GM04503 (cell line): ENCODE measurements at places on chromosomes 1 and 21.

DNA sequence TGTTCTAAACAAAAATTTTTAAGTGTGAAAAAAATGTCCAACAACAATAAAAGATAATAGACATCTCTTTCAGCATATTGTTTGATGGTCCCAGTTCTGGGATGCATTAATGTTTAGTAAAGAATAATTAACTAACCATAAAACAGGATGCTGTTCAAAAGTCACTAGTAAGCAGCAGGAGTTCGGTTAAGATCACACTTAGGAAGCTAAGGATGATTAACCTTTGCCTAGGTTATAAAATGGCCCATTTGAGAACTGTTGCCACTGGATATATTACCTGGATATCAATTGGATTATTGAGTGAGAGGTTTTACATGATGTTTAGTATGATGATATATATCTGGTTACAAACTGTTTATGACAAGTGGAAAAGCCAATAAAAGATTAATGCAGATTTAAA is 171.7 kb downstream of the ATG4C start:
- no peak for DNase-seq

GRCh38 chr1:157403608-157404007 is 148.7 kb downstream of the FCRL5 start:
- DNase-seq, result no peak

GRCh38 chr1:25217015-25217414 is 15.3 kb downstream of the SYF2 start:
- no peak for DNase-seq

DNA sequence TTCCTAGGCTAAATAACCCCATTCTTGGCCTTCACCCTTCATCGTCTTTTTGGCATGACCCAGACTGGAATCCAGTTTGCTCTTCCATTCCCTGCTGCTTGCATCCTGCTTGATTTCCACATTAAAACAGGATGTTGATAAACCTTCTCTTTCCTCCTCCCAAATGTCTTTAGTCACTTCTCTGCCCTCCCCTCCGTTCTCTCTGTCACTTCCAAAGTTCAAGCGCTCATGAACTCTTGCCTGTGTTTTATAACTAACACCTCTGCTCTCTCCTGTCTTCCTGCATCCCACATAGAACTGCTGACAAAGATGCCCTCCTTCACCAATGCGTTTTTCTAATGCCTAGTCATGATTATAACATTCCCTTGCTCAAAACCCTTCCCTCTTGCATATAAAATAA is 65.6 kb upstream of the SLC44A3 start:
- no peak for DNase-seq

DNA sequence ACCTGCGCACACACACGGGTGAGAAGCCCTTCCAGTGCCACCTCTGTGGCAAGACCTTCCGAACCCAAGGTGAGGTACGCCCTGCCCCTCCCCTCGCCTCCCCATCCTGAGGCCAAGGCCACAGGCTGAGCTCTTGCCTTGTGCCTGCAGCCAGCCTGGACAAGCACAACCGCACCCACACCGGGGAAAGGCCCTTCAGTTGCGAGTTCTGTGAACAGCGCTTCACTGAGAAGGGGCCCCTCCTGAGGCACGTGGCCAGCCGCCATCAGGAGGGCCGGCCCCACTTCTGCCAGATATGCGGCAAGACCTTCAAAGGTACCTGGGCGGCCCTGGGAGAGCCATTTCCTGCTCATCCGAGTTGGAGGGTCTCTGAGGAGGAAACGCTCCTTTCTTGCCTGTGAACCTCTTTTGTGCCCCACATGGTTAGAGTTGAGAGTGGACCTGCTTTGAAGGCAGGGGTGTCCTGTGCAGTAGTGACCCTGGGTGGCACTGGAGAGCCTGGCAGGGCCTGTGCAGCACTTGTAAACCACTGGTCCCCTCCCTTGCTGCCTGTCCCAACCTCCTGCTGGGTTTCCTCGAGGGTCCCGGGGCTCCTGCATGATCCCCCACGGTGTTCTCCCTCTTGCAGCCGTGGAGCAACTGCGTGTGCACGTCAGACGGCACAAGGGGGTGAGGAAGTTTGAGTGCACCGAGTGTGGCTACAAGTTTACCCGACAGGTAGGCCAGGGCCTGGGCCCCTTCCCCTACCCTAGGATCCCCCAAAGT is 8.5 kb downstream of the ZBTB48 start:
- DNase-seq, result no peak

GRCh38 chr21:36350282-36350910 is 30.4 kb downstream of the MORC3 start:
- DNase-seq, result no peak

GRCh38 chr21:37704751-37705150 is 211.5 kb downstream of the KCNJ6 start:
- DNase-seq, result no peak

GRCh38 chr1:83994111-83994510 is 4.8 kb downstream of the TTLL7 start:
- no peak for DNase-seq

DNA sequence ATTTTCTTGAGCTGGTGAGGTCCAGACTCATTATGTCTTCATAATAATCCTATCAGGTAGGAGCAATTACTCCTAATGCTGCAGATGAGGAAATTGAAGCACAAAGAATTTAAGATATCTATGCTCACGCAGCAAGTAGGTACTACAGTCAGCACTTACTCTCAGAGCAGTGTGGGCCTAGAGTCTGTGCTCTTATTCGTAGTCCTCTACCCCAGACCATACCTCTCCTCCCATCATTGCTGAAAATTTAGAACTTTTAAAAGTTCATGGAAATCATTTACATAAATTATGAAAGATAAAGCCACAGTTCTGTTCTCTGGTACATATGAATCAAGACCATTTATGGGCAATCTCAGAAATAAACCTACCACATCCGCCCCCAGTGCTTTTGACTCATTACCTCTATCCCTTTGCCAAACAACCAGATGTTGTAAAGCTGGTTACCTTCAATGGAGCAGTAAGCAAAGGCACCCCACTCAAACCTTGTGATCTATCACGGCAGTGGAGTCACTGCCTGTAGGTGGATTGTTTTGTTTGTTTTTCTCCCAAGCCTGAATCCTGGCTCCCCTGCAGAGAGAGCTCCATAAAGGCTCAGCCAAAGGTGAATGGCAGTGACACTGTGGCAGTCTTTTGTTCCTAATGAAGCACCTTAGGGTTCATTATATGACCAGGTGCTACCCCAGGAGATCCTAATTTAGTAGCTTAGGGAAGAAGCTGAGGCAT is 20.9 kb upstream of the MAN1A2 start:
- DNase-seq, result no peak

- DNase-seq, result no peak
Observed at GRCh38 chr1:43049481-43049880, 90.8 kb upstream of the SLC2A1 start.
